ENCODE measurements at places on chromosomes 16 and 17.

- DNase-seq, result no peak
These were observed 24.8 kb downstream of the POLR3E start for GRCh38 chr16:22322021-22322471.

- DNase-seq, result no peak
These were observed 124.4 kb upstream of the ANKFN1 start for GRCh38 chr17:56028837-56029236.

GRCh38 chr16:88617268-88618031 lies 20.9 kb upstream of the IL17C start:
- DNase-seq, result no peak

DNA sequence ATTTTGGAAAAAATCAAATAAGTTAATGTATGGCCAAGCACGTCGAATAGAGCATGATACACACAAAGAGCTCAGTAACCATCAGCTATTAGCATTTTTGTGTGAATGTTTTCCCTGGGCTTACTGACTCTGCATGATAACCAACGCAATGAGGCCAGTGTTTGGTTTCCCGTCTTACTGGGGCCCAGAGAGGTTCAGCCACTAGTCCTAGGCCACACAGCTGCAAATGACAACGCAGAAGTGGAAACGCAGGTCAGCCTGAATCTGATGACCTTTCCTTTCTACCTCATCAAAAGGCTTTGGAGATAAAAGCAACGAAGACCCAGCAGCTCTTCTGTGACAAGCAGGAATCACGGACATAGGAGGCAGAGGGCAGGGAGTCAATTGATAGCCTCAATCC lies 7.2 kb upstream of the CACNG4 start:
- DNase-seq, result no peak

- DNase-seq, result no peak
These were observed 399.9 kb downstream of the WWOX start for GRCh38 chr16:78499399-78499798.

GRCh38 chr16:5215901-5216300 lies 118.3 kb upstream of the EEF2KMT start:
- DNase-seq, result no peak
